NCI-H187 treated with DMSO at 0.1 percent for 48 hours (cell line): ENCODE measurements at places on chromosomes 4 and X.
A peak's percentile ranks its signal among the peaks of the same experiment; 100 is the strongest.

- DNase-seq, result no peak
These were observed 1225.9 kb downstream of the PCDH19 start for GRCh38 chrX:99184153-99184552.

GRCh38 chrX:45379236-45379635, 178.6 kb upstream of the DIPK2B start:
- no peak for DNase-seq

GRCh38 chr4:21198683-21199082, 498.4 kb downstream of the PACRGL start:
- no peak for DNase-seq

DNA sequence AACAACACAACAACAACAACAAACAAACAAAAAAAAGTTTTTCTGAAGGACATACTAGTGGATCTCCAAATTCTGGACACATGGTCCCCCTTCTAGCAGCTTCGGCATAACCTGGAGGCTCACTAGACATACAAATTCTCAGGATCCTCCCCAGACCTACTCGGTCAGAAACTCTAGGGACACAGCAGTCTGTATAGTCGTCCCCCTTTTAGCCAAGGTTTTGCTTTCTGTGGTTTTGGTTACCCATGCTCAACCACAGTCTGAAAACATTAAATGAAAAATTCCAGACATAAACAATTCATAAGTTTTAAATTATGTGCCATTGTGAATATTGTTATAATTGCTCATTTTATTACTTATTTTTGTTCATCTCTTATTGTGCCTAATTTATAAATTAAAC, 45.2 kb upstream of the SHISA3 start:
- DNase-seq, result no peak

DNA sequence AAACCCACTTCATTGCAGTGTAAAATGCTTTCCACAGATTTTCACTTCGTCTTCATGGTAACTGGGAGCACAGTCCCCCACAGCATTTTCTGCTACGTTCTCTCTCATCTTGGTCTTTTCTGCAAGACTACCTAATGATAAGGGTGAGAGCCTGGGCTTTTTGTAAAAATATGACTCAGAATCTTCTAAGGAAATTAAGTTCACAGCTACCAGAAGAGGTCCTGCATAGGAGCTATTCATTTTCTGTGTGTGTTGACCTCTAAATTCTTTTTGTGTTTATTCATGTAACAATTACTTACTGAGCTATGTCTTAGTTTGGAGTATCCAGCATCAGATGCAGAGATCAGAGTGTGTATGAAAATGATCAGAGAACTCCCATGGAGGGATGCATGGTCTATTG, 192.2 kb downstream of the CPEB2 start:
- no peak for DNase-seq

GRCh38 chrX:33721927-33722326, 410.2 kb downstream of the FAM47A start:
- no peak for DNase-seq

- DNase-seq, result no peak
These were observed 1212.4 kb downstream of the PCDH18 start for GRCh38 chr4:136319789-136320464.

DNA sequence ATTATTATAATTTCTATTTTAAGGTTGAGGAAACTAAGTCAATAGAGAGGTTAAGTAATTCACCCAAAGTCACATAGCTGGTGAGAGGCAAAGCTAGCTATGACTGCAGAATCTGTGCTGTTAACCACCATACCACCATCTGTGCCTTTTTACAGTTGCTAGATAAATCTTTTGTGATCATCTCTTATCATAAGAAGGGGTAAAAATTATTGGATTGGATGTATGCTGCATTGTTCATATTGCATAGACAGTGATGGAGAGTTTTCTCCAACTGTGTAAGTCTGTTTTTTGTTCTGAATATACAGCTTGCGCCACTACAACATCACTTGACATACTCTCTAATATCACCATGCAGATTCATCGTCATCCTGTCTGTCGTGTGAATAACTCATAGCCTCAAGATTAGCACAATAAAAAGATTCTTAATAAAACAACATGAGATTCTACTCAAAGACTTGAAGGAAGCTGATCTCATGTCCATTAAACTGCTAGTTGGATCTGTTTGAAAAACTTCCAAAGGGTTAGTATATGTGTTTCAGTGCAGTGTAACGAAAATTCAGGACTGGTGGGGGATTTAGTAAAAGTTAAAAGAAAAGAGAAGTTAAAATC, 495.9 kb downstream of the SPRY1 start:
- DNase-seq, result no peak

DNA sequence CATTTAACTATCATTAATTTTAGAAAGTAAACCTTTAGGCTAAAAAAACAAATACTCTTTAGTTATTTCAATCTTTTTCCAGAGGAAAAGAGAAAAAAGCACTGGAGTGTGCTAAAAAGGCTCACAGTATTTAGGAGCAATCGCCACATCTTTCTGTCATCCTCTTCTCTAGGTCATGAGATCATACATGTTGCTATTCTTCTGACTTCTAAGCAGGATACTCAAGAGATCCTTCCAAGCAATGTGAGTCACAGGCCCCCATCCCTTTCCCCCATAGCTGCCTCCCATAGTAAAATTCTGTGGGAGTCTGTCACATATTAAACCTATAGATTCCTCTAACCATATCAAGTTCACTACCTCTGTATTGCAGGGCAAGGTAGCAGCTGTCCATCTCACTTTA, 7.7 kb downstream of the EDNRA start:
- DNase-seq, result no peak

DNA sequence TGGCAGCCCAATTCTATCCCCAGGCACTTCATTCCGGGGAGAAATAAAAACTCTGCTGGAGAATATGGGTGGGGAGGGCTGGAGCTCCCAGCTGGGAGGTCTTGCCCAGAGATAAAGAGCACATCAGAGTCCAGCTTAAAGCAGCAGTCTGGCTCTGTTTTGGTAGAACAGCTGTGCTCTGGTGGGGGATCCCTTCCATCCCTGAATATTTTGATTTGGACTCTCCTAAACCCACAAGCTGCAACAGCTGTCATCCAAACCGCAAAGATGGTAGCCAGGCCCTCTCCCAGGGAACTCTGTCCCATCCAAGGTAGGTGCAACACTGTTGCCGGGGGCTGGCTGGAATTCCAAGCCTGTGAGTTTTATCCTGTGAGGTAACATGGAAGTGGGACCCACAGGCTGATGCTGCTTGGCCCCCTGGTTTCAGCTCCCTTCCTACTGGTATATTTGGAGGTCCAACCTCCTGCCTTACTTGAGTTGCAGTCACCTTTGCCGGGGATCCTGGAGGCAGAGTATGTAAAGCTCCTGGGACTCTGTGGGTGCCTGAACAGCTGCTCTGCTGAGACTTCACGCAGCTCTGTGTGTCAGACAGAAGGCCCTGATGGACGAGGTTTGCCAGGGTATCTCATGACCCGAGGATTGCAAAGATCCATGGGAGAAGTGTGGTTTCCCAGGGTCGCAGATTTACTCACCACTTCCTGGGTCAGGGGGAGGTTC, 203.5 kb upstream of the ITM2A start:
- DNase-seq, result no peak

DNA sequence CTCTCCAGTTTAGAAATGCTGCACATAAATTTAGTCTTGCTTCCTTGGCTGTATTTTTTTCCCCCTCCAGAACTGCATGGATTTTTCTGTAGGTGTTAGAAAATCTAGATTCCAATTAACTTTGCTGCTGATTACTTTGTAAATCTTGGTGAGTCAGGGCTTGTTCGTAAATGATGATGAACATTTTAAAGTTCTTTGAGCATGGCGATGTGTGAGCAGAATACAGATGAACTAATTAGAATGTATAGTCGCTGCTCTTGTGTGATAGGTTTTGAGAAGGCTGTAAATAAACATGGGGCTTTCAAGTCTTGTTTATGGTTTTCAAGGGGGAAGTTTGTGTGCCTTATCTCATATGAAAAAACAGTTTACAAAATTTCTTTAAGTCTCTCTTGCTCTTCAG, 23.3 kb downstream of the LIMCH1 start:
- no peak for DNase-seq

GRCh38 chrX:16892504-16893362, 22.6 kb upstream of the RBBP7 start:
- peak; percentile 0 for DNase-seq

GRCh38 chrX:153525451-153525850, 8.0 kb downstream of the ATP2B3 start:
- no peak for DNase-seq

GRCh38 chr4:37797374-37797773, 29.1 kb upstream of the PGM2 start:
- no peak for DNase-seq

DNA sequence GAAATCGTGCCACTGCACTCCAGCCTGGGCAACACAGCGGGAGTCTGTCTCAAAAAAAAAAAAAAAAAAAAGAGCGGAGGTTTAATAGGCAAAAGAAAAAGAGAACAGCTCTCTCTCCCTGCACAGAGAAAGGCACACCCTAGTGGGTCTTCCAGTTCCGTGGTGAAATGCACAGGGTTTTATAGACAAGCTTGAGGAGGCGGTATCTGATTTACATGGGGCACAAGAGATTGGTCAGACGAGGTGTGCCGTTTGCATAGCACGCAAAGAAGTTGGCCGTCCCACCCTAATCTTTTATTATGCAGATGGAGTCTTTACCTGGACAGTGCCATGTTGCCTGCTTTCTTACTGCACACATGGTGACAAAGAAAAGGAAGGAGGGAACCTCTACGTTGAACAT, 33.5 kb upstream of the REST start:
- no peak for DNase-seq

- no peak for DNase-seq
These were observed 2.9 kb downstream of the RPL36A start for GRCh38 chrX:101393530-101394305.

DNA sequence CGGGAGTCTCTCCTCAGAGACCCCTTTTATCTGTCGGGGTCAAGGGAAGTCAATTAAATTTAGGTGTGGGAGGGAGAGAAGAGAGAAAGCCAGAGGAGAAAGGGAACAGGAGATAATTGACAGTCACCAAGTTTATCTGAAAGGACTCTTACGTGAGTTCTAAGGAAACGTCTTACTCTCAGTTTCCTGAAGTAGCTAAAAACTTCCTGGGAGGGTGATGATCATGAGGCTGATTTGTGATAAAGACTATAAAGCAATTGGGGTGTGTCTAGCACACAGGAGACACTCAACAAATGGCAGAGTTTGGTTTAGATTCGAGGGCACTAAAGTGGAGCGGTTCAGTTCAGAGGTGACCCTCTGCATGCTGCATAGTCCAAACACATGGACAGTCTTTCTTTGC, 254.1 kb downstream of the FBXW7 start:
- DNase-seq, result no peak

DNA sequence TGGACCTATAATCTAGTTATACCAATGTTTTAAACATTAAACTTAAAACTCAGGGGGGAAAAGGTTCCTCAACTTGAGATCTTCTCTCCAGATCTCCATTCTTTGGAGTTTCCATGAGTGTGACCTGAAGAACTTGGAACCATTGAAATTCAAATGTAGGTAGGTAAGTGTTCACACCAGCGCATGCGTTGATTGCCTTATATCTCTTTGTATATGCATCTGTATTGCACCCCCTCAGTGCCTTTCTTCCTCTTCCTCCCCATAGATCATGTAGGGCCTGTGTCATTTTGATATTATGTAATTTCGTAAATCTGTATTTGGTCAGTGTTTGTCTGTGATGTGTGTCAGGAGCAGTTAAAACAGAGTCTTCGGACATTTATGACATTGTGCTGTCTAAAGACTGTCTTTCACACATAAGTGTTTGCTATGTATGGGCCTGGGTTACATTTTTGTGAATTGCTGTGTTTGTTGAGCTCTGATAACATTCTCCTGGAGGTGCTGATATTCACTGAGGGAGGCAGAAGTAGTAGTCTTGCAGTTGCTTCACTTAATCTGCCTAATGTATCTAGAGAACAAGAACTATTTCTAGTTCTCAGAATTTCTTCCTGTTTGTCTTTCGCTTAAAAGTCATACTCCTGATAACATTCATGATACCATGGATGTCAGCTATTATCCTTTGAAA, 126.3 kb downstream of the RAP1GDS1 start:
- DNase-seq, result no peak

GRCh38 chr4:140242357-140243277, 88.6 kb upstream of the MAML3 start:
- no peak for DNase-seq

DNA sequence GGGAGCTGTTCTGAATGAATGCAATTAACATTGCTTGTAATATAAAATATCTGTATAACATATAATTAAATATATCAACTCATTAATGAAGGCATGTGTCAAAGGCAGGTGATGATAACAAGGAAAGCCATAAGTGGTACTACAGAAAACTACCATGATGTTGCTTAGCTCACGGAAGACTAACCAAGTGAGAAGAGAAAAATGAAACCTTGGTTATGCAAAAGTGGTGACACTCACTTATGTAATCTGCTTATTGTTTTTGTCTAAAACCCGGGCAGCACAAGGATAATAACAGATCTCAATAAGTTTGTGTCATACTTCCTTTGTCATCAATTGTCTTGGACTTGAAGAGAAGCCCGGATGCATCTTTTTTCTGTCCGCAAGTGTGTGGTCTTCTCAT, 156.4 kb downstream of the HS6ST2 start:
- no peak for DNase-seq

DNA sequence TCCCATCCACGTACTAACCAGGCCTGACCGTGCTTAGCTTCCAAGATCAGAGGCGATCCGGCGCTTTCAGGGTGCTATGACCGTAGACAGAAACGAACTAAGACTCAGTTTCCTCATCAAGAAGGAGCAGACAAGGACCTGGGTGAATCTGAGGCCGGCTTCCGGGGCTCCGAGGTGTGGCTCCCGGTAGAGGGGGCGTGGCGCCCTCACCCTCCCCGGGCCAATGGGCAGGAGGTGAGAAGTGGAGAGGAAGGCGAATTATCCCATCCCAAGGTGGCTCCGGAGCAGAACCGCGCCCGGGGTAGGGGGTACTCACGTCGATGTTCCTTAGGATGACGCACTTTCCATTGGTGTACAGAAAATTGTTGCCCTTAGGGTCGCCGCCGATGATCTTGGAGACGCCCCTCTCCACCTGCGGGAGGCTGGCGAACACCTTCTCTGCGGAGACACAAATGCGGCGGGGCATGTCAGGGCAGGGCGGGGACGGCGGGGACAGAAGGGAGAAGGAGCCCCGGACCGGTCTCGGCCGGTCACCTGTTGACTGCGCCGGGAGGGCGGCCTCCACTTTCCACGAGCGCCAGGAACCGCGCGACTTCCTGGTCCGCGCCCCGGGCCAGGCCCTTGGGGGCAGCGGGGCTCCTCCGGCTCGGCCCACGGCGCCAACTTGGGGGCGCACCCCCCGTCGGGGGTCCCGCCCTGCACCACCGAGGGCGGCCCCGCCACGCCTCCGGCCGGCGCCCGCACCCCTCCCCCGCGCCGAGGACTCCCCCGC, 616 bp downstream of the WDR1 start:
- no peak for DNase-seq

GRCh38 chr4:26372076-26372475, 51.3 kb downstream of the RBPJ start:
- DNase-seq, result no peak

GRCh38 chrX:13123857-13124345, 79.5 kb upstream of the FAM9C start:
- no peak for DNase-seq

GRCh38 chr4:1873776-1874175, 2.6 kb downstream of the NSD2 start:
- DNase-seq, result no peak
